ENCODE measurements at places on chromosomes 1 and 21.
A peak's percentile ranks its signal among the peaks of the same experiment; 100 is the strongest.

- no peak for DNase-seq
These were observed 35.7 kb upstream of the ERRFI1 start for GRCh38 chr1:8061673-8062386.

DNA sequence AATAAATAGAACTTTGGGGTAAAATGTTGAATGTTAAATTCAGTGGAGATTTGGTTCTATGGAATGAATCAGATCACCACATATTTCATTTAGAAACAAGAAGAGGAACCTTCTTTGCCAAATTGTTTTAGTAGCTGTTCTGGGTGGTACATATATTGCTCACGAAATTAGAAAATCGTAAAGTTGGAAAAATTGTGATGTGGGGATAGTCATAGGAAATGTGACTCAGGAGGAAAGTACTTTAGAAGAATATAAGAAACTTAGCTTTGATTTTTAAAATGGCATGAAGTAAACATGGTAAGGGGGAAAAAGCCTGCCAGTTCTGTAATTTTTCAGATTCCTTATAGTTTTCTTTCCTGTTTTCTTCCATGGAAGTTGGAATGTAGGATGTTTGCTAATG is 27.4 kb downstream of the RRP15 start:
- DNase-seq: no peak

DNA sequence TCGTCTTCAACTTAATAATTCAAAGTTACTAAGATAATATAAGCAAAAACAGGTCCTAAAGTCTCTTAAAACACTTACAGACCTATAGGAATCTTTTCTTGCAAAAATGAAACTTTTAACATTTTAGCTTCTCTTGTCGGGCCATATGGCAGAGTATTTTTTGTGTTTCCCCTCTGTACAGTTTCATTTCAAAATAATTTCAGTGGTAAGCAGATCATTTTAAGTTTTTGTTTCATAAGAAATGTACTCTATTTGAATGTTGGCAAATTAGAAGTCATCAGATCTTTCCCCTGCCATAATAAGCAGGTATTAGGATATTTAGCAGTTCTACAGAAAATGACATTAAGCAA is 37.9 kb downstream of the RGL1 start:
- DNase-seq: no peak

- no peak for DNase-seq
These were observed 53.0 kb downstream of the BACH1 start for GRCh38 chr21:29351691-29352090.

DNA sequence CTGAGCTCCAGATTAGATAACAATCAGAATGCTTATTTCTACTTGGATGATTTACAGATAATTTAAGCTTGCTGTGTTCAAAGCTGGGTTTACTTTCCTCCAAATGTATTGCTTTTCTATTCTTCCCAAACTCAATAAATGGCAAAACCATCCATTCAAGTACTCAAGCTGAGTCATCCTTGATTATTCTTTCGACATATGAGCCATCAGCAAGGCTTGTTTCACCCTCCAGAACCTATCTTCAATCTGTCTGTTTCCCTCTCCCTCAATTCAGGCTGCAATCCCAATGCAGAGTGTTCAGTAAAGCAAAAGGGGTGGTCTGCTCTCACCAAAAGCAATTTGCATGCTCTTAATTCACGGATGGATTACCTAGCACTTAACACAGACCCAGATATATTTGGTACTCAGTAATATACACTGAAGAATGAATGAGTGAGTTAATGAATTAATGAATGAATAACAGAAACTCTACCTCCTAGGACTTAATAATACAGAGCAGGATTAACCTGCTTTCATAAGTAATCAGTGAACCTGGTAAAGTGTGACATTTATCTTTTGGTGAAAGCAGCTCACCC is 41.9 kb downstream of the DDR2 start:
- no peak for DNase-seq

GRCh38 chr1:37752583-37753471 is 12.1 kb downstream of the EPHA10 start:
- no peak for DNase-seq

- no peak for DNase-seq
These were observed 615 bp upstream of the MRPS15 start for GRCh38 chr1:36464605-36465393.

GRCh38 chr1:19311503-19311930 is 427 bp downstream of the AKR7A2 start:
- no peak for DNase-seq

DNA sequence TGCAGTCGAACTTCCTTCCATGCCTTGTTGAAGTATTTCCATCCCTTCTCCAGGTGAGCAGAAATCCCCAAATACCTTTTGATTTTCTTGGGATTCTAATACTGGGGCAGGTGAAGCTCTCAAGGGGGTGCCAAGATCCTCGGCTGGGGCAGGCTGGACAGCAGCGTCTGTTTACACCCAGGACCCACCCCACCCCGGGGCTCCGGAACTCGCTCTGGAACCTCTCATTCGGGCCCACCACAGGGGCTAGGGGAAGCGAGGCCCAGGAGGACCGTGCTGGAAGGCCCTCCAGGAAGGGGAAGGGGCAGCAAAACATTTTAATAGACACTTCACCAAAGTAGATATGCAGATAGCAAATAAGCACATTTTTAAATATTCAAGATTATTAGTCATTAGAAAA is 161.9 kb upstream of the GORAB start:
- DNase-seq: no peak

DNA sequence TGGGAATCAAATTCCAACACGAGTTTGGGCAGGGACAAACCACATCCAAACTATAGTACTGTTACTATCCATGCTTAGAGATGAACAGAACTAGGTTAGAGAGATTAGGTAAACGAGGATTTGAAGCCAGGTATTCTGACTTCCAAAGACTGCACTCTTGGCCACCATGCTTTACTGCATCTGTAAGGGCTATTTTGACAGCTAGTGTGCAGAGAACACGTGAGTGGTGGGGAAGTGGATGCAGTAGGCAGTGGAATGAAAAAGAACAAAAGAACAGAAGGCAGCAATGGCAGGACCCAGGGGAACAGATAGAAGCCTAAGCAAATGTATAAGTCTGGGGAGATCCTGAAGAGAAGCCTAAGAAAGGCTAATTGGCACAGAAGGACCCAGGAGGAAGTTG is 59.1 kb upstream of the GJA8 start:
- DNase-seq: no peak

- DNase-seq: no peak
These were observed 598.8 kb downstream of the PLPP3 start for GRCh38 chr1:55980582-55980981.

DNA sequence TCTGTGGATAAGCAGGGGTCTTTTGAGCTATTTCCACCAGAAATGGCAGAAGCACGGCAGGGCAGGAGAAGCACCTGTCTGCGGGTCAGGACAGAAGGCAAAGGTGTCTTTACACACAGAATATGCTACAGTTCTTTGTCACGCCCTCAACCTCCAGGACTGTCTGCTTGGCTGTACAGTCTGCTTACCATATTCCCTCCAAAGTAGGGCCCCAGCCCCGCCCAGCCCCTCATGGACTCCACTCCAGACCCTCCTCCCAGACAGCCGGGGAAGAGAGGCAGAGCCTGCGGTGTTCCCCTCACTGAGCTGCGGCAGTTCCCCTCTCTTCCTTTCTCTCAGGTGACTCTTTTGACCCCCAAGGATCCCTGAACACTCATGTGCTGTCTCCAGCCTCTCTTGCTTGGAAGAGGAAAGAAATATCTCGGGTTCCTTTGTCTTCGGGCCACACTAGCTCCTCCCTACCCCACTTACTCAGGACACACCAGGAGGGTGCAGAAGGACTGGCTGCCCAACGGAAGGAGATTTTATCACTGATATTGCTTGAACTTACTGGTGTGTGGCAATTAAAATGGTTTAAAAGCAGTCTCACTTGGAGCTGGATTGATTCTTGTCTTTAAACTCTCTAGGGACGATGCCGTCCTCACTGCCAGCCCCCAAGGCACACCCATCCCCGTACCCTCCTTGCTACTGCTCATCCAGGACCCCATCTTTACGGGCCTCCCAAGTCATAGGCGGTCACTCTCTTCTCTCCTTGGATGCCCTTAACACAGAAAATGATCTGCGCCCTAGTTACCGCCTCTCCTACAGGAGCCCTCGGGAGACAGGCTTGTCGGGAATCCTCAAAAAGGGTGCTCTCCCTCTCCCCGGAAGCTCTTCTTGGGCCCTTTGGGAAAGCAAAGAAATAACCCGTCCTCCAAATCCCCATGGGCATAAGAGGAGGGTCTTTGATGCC is 169.7 kb downstream of the TOMM20 start:
- no peak for DNase-seq

GRCh38 chr1:220336391-220337031 is 64.3 kb upstream of the RAB3GAP2 start:
- no peak for DNase-seq

DNA sequence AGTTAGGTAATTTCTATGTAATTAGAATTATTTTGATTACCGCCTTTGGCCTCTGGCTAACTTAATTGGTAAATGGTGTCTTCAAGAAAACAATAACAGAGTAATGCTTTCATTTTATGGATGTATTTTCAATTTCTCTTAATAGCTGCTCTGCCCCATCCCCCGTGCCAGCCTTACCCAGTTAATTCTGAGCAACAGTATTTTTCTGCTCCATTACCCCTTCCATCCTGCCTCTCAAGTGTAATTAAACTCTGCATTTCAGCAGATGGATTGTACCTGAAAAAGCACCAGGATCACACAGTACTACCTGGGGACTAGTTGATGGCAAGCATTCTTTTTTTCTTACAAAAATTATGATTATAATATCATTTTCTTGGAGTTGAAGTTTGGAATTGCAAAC is 104.2 kb downstream of the KIAA0319L start:
- DNase-seq: peak; percentile 1

DNA sequence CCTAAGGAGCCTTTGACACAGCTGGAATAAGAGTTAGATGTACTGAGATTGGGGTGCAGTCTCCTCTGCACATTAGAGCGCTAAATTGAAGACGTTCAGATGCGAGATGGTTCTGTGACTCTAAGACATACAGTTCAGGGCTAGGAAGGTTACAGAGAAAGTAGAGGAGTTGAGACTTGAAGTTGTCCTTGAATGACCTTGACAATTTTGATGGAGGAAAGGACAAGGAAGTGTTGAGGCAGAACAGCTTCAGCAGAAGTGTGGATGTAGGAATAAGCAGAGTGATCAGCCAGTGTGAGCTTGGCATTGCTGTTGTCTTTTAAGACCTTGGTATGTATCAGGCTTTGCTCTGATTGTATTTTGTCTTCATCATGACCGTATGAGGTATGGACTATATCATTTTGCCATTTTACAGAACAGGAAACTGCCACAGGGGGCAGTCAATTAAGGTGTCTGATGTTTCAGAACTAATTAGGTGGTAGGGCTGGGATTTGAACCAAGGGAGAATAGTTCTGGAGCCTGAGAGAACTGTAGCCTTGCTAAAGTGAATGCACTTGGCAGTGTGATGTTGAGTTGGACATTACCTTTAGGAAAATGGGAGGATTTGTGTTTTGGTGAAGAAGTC is 9.2 kb downstream of the TTF2 start:
- DNase-seq: no peak

All from NCI-H1694 (cell line).